ENCODE measurements at places on chromosomes 1 and 21.

DNA sequence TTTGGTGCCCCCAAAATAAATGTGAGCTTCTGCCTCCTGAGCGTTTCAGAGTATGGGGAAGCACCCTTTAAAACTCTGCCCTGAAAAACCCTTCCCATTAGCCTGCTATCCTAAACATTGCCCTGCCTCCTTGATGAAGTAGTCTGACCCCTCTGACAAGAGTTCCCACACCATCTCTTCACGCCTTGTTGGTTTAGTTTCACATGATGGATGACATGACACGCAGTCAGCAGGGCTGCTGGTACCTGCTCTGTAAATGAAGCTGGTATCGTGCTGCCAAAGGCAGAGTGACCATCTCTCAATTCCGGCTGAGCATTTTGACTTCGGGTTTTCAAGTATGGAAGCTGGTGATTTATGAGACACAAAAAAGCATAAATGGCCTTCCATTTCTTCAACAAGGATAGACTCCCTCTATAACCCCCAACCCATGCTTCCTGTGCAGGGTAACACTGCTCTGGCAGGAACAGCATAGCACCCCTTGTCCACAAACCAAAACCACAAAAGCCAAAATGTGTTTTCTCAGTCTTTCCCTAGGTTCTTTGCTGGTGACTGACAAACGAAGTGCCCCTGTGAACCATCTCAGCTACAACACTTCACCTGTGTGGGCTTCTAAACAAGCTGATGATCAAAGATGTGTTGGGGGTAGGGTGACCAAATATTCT, 444.6 kb downstream of the NUF2 start:
- DNase-seq, result no peak

DNA sequence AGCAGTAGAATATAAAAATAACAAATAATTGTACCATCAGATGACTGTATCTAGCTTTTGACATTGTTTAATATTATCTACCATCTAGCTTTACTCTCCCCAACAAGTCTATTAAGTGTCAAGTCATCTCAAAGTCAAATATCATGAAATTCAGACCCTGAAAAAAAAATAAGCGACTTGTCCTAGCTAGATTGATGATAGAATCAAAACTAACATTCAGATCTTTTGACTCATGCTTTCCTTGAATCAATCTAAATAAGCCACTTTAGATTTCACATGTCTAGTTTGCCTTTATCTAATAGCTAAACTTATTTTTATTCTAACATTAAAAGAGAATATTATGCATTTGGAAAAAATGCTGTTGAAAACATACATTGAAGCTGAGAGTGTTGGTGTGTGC, 35.4 kb downstream of the CRB1 start:
- DNase-seq, result no peak

GRCh38 chr1:100552922-100553321, 15.0 kb downstream of the GPR88 start:
- DNase-seq, result no peak

DNA sequence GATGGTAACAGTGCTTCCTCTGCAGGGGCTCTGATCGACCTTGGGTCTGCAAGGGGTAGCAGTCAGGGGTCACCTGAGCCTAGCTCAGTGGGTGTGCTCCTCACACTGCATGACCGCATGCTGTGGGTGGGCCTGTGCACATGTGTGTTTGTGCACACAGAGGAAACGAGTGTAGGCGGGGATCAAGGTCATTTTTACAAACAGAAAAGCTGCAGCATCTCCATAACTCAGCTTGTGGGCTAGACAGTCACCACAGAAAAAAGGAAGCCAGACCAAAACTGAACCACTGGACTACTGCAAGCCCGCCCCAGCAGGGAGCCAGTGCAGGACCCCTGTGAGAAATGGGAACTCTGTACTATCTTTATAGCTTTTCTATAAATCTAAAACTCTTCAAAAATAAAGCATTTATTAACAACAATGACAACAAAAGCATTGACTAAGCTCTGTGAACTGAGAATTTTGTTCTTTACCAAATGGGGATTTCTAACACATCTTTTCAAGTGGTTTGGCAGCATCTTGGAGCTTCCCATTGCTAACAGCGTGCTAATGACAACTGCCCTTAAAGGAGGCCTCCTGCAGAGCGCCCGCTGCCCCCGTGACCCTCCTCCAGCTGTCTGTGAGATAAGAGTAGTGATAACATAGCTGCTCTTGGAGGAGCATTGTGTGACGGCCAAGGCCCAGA, 19.9 kb upstream of the NEK2 start:
- no peak for DNase-seq

DNA sequence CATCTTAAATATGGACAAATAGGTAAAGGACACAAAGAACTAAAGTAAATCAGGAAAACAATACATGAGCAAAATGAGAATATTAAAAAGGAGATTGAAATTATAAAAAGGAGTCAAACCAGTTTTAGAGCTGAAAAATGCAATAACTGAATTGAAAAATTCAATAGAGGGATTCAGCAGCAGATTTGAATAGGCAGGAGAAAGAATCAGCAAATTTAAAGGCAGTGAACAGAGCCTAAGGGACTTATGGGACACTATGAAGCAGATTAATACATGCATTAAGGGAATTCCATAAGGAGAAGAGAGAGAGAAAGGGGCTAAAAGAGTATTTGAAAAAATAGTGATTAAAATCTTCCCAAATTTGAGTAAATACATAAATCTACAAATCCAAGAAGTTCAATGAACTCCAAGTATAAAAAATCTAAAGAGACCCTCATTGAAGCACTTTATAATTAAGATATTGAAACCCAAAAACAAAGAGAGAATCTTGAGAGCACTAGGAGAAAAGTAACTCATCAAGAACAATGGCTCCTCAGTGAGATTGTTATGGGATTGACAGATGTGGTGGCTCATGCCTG, 2.9 kb downstream of the CFAP107 start:
- DNase-seq, result no peak

Measured in NCI-H1048 (cell line).